CD4-positive, alpha-beta T cell treated with Interleukin-10 for 1 hour (primary cell): ENCODE measurements at places on chromosomes 16 and 17.

DNA sequence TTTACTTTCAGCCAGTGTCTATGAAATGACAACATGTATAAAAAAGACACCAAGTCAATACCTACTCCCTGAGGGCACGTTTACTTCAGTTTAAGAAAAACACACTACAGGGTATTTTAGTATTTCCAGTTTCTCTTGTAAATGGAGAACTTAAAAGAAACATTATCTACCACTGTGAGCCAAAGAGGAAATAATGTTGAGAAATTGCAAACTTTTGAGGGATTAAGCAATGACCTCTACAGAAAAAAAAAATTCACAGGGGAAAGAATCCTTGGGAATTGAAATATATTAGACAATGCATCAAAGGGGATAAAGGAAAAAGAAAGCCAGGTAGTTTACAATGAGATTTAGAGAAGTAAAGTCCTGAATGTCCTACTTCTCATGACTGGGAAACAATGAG, 126.0 kb downstream of the KCNJ2 start:
- no peak for DNase-seq

- DNase-seq = no peak
Observed at GRCh38 chr16:55488306-55488705, 9.3 kb downstream of the MMP2 start.

GRCh38 chr16:84728853-84729424, 29.1 kb downstream of the USP10 start:
- DNase-seq = no peak

- DNase-seq = no peak
Observed at GRCh38 chr16:84055366-84055765, 12.8 kb upstream of the SLC38A8 start.

GRCh38 chr16:1182950-1183907, 30.3 kb downstream of the CACNA1H start:
- no peak for DNase-seq

- peak; percentile 83 for DNase-seq
Observed at GRCh38 chr17:76523084-76524037, 14.1 kb downstream of the CYGB start.

DNA sequence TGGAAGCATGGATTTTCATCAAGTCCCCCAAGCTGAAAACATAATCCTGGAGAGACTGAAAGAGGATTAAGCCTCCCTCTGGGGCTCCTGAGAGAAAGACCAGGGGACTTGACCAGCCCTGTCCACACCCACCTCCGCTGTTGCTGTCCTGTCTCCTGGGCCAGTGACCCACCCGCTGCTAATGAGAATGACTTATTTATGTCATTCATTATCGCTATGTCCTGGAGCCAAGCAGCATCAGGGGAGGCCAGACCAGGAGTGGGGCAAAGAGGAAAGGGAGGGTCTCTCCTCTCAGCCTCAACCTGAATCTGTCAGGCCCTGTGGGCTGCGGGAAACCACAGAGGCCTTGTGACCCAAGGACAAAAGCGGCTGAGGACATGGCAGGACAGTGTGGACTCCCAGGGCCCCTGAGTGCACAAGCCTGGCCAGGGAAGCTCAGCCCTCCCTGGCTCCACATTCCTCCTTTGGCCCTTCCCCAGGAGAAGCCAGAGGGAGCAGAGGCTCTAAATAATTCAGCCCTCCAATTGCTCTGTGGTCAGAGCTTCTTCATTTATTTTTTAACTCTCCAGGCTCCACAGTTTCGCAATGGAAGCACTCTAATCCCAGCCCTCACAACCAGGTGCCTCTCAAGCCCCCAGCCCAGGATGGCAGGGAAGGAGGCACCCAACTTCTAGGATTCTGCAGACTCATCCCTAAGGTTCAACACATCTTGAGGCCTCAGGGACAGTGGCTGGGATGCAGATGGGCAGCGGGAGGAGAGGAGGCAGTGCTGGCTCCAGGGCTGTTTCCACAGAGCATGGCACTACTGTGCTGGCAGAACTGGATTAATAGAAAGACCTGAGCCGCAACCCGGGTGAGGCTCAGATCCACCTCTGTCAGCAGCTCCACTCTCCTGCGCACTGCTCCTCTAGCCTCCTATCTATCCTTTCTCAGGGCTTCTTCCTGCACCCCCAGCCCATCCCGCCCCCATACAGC, 19.1 kb downstream of the CUEDC1 start:
- no peak for DNase-seq

DNA sequence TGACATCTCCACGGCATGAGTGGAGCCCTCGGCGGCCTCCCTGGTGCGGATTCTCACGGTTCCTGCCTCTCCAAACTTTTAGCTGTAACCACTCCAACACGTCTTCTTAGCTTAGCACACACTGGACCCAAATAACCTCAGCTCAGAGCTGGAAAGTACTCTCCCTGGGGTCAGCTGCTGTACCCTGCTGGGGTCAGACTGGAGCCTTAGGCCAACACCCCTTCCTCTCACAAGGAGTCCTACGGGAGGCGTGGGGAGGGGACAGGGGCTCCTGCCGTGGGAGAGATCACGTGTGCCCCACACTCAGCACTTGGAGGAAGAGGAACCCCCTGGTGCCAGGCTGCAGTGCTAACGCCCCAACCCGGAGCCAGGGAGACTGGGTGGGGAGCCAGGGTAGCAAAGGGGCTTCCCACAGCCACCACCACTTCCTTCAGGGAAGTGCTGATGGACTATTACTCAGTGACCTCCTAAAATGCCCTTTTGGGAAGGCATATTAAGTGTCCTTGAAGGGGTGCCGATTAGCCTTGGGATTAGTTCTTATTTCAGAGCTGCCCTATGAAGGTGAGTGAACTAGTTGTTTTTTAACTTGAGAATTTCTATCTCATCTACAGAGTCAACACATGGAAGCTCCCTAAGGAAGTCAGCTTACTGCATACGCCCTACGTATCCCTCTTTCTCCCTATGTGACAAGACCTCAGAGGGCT, 124.0 kb downstream of the HIC1 start:
- no peak for DNase-seq

GRCh38 chr16:89534252-89534756, 26.1 kb downstream of the SPG7 start:
- peak; percentile 49 for DNase-seq

DNA sequence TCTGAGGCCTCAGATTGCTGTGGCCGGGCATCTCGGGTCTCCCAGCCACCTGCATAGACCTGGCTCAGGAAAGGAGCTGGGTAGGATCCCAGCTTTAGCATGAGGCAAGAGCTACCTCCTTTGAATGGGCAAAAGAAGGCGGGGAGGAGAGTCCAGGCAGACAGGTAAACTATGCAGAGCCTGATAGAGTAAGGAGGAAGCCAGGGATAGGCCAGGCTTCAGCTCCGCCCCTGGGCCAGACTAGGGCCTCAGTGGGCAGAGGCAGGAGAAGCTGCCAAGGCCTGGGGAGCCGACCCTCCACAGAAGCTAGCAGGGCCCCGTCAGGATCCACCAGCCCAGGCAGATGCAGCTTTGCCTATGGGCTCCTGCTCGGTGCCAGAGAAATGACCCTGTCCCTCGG, 22.6 kb upstream of the UBE2G1 start:
- DNase-seq = no peak

DNA sequence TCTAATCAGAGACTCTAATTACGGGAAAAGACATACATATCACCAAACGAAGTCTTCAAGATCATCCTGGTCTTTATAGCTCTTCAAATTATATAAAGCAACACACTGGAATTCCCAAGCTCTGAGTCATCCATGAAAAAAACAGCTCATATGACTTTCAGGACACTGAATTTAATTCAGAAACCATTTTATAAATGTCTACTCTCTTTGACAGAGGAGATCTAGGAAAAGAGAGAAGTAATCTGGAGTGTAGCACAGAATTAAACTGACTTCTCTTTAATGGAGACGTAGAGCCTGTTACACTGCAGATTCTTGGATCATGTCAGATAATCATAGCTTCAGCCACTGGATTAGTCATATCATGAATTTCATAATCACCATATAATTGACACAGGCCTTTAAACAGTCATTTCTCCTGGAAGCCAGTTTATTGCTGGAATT, 86.8 kb upstream of the WSB1 start:
- no peak for DNase-seq

GRCh38 chr16:27906883-27907282, 156.6 kb downstream of the GSG1L start:
- no peak for DNase-seq

DNA sequence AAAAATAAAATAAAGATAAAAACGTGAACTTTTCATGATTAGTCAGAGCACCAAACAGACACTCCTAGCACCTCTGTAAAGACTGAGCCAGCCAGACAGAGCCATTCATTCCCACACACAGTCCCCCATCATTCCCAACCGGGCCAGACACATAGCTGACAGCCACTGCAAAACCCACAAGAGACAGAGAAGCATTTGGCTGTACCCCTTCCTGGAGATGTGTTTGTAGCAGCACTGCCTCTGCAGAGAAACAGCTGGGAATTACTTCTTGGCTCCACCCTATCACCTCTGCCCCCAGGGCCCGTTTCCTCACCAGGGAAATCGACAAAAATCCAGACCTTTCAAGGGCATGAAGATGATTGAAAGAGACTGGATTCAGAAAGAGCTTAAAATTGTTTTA, 46.4 kb downstream of the MYH11 start:
- no peak for DNase-seq

DNA sequence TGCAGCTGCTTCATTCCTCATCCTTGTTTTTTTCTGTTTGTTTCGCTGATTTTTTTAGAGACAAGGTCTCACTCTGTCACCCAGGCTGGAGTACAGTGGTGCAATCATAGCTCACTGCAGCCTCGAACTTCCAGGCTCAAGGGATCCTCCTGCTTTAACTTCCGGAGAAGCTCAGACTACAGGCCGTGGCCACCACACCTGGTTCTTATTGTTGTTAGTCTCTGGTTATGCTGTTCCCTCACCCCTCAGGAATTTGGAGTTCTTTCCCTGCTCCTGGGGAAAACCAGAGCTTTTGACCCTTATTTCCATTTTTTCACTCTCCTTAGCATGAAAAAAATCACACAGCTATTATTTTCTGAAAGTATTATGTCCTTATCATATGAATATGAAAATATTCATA, 1.8 kb downstream of the ODF4 start:
- no peak for DNase-seq

GRCh38 chr17:61361084-61361483, 38.6 kb upstream of the TBX2 start:
- no peak for DNase-seq

DNA sequence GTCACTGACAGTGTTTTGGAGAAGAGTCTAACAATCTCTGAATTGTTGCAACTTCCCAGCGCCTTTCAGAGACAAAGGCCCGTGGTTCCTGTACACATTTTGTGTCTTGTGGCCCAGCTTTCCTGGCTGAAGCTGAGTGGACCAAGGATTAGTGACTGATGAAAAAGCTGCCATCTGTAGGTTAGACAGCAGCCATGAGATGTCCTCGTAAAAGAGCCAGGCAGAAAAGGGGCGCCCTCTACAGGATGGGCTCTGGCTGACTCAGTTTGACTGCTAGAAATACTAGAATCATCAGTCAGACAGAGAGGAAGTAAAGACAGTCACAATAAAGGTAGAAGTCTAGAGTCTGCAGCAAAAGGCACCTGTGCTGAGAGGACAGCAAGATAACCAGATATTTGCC, 26.5 kb upstream of the NF1 start:
- peak; percentile 51 for DNase-seq

DNA sequence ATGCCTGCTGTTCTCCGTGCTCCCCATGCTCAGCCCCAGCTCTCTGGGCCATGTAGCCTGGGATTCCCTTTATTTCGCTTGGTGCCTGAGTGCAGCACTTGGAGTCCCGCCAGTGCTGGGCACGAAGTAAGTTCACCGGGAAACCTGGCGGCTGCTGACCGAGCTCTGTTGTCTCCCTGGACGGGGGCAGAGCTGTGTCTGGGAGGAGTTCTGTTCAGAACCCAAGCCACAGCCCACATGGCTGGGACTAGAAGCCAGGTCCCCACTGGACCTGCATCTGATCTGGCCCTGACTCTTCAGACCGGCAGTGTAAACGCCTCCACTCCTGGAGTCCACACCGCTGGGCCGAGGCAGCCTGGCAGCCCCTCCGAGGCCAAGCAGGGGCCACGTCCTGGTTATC, 37.5 kb upstream of the CIBAR2 start:
- DNase-seq = no peak
